ENCODE measurements at places on chromosomes 13 and 19.

GRCh38 chr19:3475449-3475848, 4.9 kb downstream of the SMIM24 start:
- no peak for DNase-seq

GRCh38 chr13:27665333-27665732, 43.6 kb downstream of the POLR1D start:
- DNase-seq: peak; percentile 33

- peak; percentile 97 for DNase-seq
These were observed 672 bp upstream of the IRF2BP1 start for GRCh38 chr19:45886427-45887199.

DNA sequence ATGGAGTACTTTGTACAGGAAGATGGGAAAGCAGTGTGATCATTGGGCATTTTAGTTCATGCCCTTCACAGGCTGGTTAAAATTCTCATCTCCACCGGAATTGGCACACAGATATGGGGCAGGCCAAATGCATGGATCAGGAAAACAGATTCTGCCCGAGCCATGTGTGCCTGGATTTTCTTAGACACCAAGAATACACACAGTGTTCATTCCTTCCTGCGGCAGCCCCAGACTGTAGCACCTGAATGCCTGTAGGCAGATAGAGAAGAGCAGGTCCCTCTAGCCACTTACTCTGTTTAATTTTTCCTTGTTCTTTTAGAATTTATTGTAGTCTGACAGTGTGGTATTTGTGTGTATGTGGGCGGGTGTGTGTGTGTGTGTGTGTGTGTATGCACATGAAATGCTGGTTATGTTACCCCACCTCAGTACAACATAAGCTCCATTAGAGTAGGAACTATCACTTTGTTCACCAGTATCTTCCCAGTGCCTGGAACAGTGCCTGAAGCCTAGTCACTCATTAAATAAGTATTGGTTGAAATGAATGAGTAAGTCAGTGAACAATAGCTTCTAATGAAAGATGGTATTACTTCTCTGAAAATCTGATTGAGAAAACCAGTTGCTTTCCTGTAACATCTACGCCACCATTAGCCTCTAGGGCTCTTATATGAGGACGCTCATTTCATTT, 41.7 kb downstream of the FRY start:
- DNase-seq: no peak

GRCh38 chr19:30621326-30621920, 249.2 kb downstream of the ZNF536 start:
- no peak for DNase-seq

GRCh38 chr13:91909617-91910016, 511.2 kb downstream of the GPC5 start:
- DNase-seq: no peak

DNA sequence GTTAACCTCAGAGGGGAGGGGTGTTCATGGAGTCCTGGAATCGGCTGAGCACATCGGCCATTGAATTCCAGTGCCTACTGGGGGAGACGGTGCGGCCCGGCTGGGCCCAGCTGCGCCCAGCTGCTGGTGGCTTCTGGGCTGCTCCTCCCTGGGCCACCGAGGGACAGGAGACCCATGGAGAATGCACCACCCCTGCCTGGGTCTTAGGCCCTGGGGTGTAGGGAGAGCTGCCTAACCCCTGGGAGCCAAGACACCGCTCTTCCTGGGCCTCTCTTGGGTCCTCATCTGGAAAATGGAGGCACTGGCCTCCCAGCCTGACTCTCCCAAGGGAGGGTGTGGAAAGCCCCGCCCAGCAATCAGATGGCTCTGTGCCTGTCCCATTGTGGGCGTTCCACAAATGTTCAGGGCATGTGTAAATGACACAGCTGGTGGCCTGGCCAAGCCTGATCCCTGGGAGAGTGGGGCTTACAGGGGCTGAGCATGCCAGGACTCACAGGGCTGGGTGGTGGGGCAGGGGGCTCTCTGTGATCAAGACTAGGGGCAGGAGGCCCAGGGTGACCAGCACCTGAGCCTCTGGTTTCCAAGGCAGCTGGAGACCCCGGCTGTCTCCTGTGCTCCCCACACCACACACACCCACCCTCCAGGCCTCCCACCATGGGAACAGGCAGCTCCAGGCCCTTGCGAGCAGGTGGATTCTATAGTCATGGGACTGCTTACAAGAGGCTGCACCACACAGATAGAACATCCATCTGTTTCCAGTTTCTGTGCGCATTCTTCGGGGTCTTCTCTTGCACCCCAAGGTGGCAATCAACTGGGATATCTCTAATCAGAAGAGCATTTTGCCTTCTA, 150.9 kb downstream of the URI1 start:
- no peak for DNase-seq

- DNase-seq: peak; percentile 79
These were observed 77.3 kb upstream of the KL start for GRCh38 chr13:32938907-32939306.

GRCh38 chr13:76226941-76227340, 590.8 kb downstream of the LMO7 start:
- DNase-seq: no peak

DNA sequence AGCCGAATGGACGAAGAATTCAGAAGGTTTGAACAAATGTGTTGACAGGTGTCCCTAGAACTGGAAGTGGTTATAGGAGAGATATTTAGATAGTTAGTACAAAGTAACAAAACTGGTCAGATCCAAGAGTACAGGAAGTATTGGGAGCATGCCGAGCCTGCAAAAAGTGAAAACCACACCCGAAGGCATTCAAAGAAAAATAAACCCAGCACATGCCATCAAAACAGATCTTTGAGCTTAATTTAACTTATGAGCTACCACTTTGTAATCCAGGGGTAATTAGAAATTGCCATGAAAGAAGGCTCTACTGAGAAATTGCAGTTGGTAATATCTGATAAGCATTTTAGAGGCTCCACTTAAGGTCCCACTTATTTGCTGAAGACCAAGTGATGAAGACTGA, 214.2 kb downstream of the DNAJC15 start:
- no peak for DNase-seq

- DNase-seq: peak; percentile 77
These were observed 64.6 kb downstream of the PDS5B start for GRCh38 chr13:32650705-32651311.

GRCh38 chr13:63190742-63191141, 1775.1 kb upstream of the PCDH20 start:
- DNase-seq: peak; percentile 19

DNA sequence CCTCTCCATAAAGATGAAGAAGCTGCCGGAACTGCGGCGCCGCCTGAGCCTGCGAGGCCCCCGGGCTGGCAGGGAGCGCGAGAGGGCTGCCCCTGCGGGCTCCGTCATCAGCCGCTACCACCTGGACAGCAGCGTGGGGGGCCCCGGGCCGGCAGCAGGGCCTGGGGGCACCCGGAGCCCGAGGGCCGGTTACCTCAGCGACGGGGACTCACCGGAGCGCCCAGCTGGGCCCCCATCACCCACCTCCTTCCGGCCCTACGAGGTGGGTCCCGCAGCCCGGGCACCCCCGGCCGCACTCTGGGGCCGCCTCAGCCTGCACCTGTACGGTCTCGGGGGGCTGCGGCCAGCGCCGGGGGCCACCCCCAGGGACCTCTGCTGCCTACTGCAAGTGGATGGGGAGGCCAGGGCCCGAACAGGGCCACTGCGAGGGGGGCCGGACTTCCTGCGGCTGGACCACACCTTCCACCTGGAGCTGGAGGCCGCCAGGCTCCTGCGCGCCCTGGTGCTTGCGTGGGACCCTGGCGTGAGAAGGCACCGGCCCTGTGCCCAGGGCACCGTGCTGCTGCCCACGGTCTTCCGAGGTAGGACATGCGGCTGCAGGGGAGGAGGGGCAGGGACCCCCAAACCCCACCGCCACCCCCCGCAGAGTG, 2.7 kb downstream of the SYDE1 start:
- no peak for DNase-seq

Data from epithelial cell of esophagus (primary cell).